Activated CD8-positive, alpha-beta memory T cell treated with anti-CD3 and anti-CD28 coated beads for 4 hours (primary cell): ENCODE measurements at places on chromosomes 2 and 18.

GRCh38 chr2:11695576-11695975, 25.6 kb upstream of the NTSR2 start:
- no peak for DNase-seq

DNA sequence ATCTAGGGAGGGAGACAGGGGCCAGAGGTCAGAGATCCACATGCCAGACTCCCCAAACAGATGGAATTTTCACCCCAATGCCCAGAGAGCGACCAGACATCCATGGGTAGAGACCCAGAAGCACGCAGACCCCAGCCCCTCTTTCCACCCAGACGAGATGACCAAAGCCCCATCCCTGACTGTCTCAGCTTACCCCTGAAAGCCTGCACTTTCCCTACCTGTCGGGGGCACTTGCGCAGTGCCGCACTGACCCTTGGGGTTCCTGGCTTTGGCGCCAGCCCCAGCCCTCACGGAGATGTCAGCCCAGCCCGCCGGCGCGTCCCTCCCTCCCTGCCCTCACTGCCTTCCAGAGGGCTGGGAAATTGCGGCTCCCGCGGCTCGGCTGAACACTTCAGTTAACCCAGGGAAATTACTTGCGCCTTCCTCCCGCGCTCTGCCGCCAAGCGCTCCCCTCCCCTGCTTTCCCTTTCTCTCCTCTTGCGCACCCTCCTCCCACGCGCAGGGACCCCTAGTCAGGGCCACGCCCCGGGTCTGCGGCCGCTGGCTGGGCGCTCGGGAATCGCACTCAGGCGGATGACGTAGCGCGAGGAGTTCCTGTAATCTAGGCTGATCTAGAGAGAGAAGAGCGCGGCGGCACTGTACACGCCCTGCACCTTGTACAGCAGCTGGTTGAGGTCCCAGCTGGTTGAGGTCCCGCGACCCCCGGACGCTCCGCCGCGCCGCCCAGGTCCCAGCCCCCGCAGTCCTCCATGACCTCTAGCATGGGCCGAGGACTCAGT, 12.0 kb downstream of the ALPG start:
- no peak for DNase-seq

GRCh38 chr2:54597153-54597848, 126.2 kb upstream of the EML6 start:
- no peak for DNase-seq

DNA sequence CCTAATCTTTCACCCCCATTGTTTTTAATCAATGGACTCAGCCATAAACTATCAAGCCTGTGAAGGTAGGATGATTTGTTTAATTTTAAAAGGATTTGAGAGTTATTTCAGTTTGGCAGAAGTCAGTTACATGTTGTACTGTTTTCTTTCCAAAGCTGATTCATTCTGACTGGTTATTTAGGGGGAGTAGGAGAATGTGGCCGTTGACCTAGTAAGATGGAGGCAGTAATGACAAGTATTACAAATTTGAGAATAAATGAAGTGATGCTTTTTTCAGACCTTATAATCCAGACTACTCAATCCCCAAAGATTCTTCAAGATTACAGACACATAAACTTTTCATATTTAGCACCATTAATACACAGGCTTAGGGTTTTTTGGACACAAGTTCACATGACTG, 4.3 kb downstream of the EPHA4 start:
- DNase-seq: no peak

GRCh38 chr2:214902286-214902685, 92.8 kb upstream of the BARD1 start:
- DNase-seq: no peak

DNA sequence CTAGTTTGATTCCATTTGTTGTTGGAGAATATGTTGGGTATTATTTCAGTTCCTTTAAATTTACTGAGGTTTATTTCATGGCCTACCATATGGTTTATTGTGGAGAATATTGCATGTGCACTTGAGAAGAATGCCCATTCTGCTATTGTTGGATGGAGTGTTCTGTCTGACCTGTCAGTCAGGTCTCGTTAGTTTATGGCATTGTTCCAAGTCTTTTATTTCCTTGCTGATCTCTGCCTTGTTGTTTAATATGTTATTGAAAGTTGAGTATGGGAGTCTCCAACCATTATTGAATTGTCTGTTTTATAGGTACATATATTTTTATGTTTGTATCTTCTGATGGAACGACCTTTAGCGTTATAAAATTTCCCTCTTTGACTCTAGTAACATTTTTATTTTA, 86.3 kb downstream of the PTPN4 start:
- no peak for DNase-seq

- DNase-seq: no peak
Measured at GRCh38 chr18:51330148-51330547, 132.7 kb upstream of the MEX3C start.

GRCh38 chr2:145411493-145411892, 891.6 kb upstream of the ZEB2 start:
- no peak for DNase-seq

- DNase-seq: peak; percentile 2
Measured at GRCh38 chr2:41896186-41896846, 151.5 kb upstream of the PKDCC start.

GRCh38 chr2:171325886-171326585, 107.8 kb downstream of the METTL8 start:
- DNase-seq: no peak

DNA sequence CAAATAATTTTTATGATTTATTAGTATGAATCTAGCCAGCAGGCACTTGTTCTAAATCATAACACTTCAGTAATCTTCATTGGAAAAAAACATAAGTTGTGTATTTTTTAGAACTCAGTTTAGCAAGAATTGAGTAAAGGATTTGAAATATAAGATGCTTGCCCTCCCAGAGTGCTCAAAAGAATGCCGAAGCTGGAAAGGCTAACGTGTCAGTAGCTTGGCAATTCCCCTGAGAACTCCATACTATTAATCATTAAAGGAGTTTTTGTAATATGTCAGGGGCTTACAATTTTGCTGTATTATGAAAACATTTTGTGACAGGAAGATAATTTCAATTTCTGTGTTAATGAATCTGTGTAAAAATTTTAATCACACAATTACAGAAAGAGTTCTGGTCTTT, 122.7 kb downstream of the GULP1 start:
- DNase-seq: no peak

DNA sequence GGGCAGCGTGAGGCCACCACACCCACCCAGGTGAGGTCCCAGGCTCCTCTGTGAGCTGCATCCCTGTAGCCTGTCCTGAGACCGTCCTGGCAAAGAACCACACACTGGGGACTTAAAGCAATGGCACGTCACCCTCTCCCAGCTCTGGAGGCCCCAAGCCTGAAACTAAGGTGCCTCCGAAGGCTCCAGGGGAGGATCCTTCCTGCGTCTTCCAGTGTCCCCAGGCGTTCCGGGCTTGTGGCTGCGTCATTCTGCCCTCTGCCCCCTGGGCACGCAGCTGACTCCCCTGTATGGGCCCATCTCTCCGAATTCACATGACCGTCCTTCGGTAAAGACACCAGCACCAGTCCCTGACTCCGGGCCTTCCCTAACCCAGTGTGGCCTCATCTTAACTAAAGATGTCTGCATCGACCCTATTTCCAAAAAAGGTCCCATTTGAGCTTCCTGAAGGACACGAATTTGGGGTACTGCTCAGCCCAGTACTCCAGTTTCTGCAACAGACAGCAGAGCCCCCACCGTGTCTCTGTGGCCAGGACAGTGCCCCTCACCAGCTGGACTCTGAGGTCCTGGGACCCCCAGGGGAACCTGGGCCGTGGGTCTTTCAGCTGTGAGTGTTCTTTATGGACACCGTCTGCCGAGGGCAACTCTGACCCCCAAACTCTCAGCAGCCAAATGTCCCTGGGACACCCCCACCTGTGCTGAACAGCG, 75.2 kb upstream of the CTDP1 start:
- DNase-seq: no peak

GRCh38 chr18:46261799-46262198, 157.6 kb downstream of the HAUS1 start:
- no peak for DNase-seq

- no peak for DNase-seq
Measured at GRCh38 chr2:172096626-172097547, 5.8 kb downstream of the DLX2 start.

DNA sequence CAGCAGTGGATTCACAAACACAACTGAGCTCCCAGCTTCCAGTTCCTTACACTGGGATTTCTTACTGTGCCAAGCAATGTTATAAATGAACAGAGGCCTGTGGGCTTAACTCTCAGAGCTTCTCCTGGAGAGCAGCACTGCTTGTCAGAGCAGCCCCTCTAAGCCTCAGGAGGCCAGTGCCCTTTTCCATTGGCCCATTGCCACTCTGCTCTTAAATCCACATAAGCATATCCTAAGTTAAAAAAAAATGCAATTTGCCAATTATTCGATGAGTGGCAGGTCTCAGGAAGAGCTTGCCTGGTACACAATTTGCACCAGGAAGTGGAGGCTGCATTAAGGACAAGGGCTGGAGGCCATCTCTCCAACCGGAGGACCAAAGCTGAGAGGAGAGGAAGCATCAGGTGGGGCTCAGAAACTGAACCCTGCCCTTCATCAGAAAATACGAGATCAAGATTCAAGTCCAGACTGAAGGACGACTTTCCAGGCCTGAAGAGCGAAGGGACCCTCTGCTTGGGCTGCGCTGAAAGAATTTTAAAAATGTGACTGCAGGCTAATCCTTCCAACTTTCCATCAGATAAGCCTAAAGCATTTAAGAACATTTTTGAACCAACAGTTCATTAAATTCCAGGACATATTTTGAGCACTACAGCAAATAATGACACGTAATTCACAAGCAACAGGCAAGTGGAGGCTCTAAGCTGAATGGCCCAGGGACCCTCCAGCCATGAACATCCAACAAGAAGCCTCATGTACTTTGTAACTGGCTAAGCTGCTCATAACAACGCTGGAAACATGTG, 28.4 kb upstream of the PXDN start:
- DNase-seq: no peak

- DNase-seq: no peak
Measured at GRCh38 chr2:176101216-176101830, 1.7 kb downstream of the HOXD12 start.
